ENCODE measurements at places on chromosomes 1 and 21. TPM values are rescaled to one million over a fixed set of nuclear protein-coding genes. Genes with fewer than 3 reads are reported as not detected.
A peak's percentile ranks its signal among the peaks of the same experiment; 100 is the strongest.

The GBP3 gene
- 1.6 TPM for polyA plus RNA-seq

The SRSF10 gene
- 121 TPM for polyA plus RNA-seq

The CDK11A gene
- 36.5 TPM for polyA plus RNA-seq

The RNU1-3 gene
- 1.2 TPM for polyA plus RNA-seq

DNA sequence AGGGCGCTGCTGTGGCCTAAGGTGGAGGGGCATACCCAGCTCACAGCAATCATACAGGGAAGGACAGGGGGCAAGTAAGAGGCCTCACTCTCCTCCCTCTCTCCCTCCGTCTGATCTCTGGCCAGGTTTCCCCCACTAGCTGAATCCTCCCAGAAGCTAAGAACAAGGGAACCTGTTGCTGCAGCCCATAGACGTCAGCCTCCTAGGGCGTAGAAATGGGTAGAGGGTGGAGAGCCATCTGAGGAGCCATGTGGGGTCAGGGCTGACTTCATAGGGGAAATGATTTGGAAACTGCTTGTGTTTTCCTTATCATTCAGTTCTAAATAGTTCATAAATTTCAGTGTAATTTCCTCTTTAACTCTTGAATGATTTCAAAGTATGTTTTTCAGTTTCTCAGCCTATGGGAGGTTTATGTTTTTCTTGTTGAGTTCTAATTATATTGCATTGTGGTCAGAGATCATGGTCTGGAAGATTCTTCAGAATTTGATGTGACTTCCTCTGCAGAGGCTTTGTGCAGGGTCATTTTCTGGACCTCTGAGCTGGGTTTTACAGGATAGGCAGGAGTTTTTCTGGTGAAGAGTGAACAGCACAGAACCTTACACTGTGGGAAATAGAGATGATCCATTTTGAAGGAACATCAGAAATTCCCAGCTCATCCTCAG is 2.3 kb upstream of the MOB3C start:
- no peak for DNase-seq
- H3K4me1 ChIP-seq, result peaks cover 29% of the 10 kb centered on the region
- H3K36me3 ChIP-seq, result no peaks in the 10 kb centered on the region
- H3K27me3 ChIP-seq, result no peaks in the 10 kb centered on the region

DNA sequence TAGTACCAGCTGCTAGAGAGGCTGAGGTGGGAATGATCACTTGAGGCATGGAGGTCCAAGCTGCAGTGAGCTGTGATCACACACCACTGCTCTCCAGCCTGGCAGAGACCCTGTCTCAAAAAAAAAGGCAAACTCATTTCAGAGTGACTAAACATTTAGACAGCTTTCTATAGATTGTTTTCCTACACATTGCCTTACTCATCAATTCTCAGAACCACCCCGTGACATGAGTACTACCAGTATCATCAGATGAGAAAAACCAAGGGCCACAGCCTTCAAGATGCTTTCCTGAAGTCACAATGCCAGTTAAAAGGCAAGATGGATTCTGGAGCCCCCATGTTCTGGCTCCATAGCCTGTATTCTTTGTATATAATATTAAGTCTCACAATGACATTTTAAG is 22.4 kb upstream of the SMPDL3B start:
- no peak overlapping the region for H3K27ac ChIP-seq
- no peak overlapping the region for H3K4me3 ChIP-seq
- no peak for DNase-seq
- H3K4me1 ChIP-seq, result peaks cover 15% of the 10 kb centered on the region
- no peaks in the 10 kb centered on the region for H3K27me3 ChIP-seq

GRCh38 chr1:209155546-209155945 is 428.0 kb upstream of the CAMK1G start:
- no peaks in the 10 kb centered on the region for H3K4me1 ChIP-seq
- H3K36me3 ChIP-seq, result no peaks in the 10 kb centered on the region
- H3K4me3 ChIP-seq, result no peak overlapping the region
- no peak overlapping the region for H3K27ac ChIP-seq
- no peak for DNase-seq

DNA sequence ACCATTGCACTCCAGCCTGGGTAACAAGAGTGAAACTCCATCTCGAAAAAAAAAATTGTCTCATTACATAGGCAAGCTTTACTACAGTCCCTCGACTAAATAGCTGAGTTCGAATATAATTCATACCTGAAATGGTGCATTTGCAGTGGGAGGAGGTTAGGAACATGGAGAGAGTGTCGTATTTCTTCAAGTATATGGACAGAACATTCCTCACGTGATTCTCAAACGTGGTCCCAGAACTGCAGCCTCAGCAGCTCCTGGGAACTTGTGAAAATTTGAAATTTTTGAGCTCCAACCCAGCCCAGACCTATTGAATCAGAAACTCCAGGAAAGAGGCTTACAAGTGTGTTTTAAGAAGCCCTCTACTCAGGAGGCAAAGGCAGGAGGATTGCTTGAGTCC is 7.2 kb downstream of the CDA start:
- H3K27me3 ChIP-seq, result peaks cover 3% of the 10 kb centered on the region
- H3K4me3 ChIP-seq, result no peak overlapping the region
- no peak overlapping the region for H3K27ac ChIP-seq
- H3K36me3 ChIP-seq, result no peaks in the 10 kb centered on the region
- H3K4me1 ChIP-seq, result no peaks in the 10 kb centered on the region

GRCh38 chr1:161743231-161743630 is 6.4 kb upstream of the DUSP12 start:
- no peaks in the 10 kb centered on the region for H3K36me3 ChIP-seq
- H3K4me1 ChIP-seq, result no peaks in the 10 kb centered on the region
- no peak overlapping the region for H3K4me3 ChIP-seq

DNA sequence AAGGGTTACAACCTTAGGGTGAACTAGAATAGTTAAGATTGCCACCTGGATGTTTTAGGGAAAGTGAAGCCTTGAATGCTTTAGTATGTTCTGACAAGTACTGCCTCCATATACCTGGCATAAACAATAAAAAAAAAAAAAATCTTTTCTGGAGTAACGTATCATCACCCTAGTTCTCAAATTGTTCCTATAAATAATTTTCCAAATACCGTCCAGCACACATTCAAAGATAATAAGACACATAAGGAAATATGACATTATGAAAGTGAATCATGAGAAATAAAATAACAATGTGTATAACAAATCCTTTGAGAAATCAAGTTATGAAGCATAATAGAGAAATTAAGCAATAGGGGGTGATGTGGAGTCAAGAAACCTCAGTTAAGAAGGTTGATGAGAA is 20.6 kb downstream of the C1orf141 start:
- no peaks in the 10 kb centered on the region for H3K4me1 ChIP-seq
- DNase-seq, result no peak
- no peak overlapping the region for H3K27ac ChIP-seq
- H3K27me3 ChIP-seq, result no peaks in the 10 kb centered on the region

- no peaks in the 10 kb centered on the region for H3K27me3 ChIP-seq
- H3K36me3 ChIP-seq, result no peaks in the 10 kb centered on the region
- H3K27ac ChIP-seq, result no peak overlapping the region
- H3K4me1 ChIP-seq, result peaks cover 6% of the 10 kb centered on the region
These were observed 36.3 kb upstream of the PCBP3 start for GRCh38 chr21:45607021-45607908.

GRCh38 chr1:217562229-217562878 is 68.5 kb downstream of the GPATCH2 start:
- H3K4me1 ChIP-seq, result no peaks in the 10 kb centered on the region
- no peak overlapping the region for H3K4me3 ChIP-seq
- H3K27me3 ChIP-seq, result no peaks in the 10 kb centered on the region
- no peaks in the 10 kb centered on the region for H3K36me3 ChIP-seq
- DNase-seq, result no peak

DNA sequence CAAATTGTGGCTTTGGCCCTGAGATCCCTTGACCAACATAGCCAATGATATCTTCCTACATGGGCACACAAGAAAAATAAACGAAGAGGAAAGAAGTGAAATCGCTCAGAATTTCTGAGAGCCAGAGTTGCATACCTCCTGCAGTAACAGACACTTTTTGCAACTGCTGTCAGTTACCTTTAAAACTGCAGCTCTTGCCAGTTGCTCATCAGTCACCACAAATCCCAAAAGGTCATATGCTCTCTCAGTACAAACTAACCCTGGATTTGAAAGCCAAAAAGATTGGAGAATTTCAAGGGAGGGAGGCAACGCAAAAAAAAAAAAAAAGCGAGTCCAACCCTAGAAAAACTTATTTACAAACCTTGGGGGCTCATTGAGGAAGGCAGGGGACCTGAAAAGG is 47.2 kb upstream of the DNAH14 start:
- no peaks in the 10 kb centered on the region for H3K27me3 ChIP-seq
- peaks cover 4% of the 10 kb centered on the region for H3K4me1 ChIP-seq
- no peak overlapping the region for H3K4me3 ChIP-seq

DNA sequence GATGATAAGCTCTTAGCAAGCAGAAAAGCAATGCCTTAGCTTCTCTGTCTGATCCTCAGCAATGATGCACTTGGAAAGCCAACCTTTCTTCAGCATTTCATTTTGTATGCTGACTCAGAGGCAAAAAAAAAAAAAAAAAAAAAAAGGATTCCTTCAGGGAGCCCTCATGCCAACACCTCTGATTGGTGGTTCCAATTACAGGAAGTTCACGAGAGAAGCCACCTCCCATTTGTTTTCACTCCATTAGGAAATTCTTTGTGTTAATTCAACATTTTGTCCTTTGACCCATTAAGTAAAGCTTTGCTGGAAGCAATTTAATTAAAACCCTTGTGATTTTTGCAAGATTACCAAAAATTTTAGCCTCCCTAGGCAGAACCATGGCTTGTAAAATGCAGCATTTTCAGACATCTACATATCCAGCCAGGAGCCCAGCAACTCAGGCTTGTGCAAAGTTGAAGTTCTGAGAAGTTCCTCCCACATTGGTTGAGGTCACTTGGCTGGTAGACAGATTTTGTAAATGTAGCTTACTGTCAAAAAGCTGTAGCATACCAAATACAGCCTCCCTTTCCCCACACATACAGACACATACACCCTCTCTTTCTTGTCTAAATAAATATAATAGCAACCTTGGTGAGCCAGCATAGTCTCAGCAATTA is 27.1 kb upstream of the VTCN1 start:
- H3K36me3 ChIP-seq, result no peaks in the 10 kb centered on the region
- no peaks in the 10 kb centered on the region for H3K27me3 ChIP-seq
- H3K4me1 ChIP-seq, result peaks cover 1% of the 10 kb centered on the region
- H3K27ac ChIP-seq, result no peak overlapping the region
- peak; percentile 10 for DNase-seq
- H3K4me3 ChIP-seq, result no peak overlapping the region

- H3K4me1 ChIP-seq, result no peaks in the 10 kb centered on the region
- no peak for DNase-seq
- H3K4me3 ChIP-seq, result peak overlapping the region; percentile 26
- no peaks in the 10 kb centered on the region for H3K36me3 ChIP-seq
- H3K27ac ChIP-seq, result peak overlapping the region; percentile 73
These were observed 726.2 kb downstream of the USP25 start for GRCh38 chr21:16455978-16456377.

GRCh38 chr1:77829851-77830250 is 50.4 kb downstream of the MIGA1 start:
- peaks cover 2% of the 10 kb centered on the region for H3K36me3 ChIP-seq
- no peak overlapping the region for H3K27ac ChIP-seq
- no peaks in the 10 kb centered on the region for H3K27me3 ChIP-seq
- no peak overlapping the region for H3K4me3 ChIP-seq

DNA sequence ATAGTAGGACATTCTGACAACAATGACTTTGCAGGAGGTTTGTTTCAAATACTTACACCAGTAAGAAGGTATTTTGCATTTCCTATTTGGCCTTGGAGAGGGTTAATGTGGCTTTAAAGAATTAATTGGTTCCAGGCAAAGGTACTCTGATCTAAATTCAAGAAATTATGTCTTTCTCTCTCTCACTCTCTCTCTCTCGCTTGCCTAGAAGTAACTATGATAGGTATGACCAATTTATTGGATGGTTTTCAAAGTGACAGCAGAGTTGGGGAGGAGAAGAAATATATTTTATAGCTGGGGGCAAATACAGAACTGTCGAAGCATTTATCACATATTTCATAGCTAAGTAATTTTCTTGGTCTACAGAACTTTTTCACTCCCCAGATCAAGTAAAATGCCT is 116.0 kb downstream of the ATP6V1G3 start:
- H3K36me3 ChIP-seq, result no peaks in the 10 kb centered on the region
- no peak overlapping the region for H3K27ac ChIP-seq
- no peaks in the 10 kb centered on the region for H3K4me1 ChIP-seq
- no peak for DNase-seq

All from spinal cord (tissue), 10 donors.